ENCODE measurements at places on chromosomes 7 and 10. TPM values are rescaled to one million over a fixed set of nuclear protein-coding genes. Genes with fewer than 3 reads are reported as not detected.

Gene MUC3A
- not detected for polyA plus RNA-seq

Gene ITPRID1
- polyA plus RNA-seq, result not detected

Gene PIP
- not detected for polyA plus RNA-seq

DNA sequence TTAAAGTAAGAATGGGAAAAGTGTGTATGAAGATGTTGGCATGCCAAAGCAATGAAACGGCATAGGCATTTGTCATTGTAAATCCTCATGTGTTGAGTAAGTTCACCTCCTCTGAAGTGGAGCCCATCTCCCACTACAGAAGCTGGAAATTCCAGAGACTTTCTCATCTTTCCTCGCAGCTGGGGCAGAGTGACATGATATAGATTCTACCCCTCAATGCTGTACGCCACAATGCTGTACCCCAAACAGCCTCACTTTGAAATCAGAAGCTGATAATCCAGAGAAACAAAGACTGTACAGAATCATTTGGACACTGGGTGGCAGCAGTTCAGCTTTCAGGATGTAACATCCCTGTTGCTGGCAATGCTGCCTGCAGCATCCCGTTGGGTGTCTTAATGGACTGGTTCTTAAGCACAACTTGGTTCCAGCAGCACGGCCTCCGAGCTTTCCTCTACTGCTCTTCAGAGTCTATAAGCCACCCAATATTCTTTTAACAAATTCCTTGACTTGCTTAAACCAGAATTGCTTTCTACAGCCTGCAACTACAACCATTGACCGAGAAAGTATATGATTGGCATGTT, 18.8 kb downstream of the ZC3HAV1L start:
- H3K36me3 ChIP-seq, result no peaks in the 10 kb centered on the region
- no peaks in the 10 kb centered on the region for H3K4me1 ChIP-seq
- H3K4me3 ChIP-seq, result no peak overlapping the region
- no peak overlapping the region for H3K27ac ChIP-seq
- DNase-seq, result no peak

Gene HACD1
- polyA plus RNA-seq, result 0.78 TPM

DNA sequence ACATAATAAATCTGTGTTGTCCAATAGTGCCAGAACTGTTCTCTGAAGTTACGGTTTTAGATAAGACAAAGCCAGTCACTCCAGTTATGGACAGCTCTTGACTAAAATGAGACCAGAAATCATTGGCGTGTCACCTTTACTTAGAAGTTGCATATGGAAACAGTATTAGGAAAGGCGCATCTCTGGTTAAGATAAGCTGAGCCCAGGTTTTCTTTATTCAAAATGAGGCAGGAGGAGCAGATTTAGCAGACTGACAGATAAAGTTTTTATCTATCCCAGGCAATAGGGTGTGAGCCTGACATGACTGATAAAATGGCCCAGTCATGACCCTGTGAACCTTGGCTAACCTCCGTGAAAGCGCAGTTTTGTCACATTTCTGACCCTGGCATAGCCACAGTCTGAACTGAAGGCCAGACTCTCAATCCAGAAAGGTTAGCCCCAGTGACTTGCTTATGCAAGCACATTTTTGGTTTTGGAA, 4.2 kb downstream of the CYP26A1 start:
- peaks cover 18% of the 10 kb centered on the region for H3K4me1 ChIP-seq
- no peaks in the 10 kb centered on the region for H3K36me3 ChIP-seq
- no peak overlapping the region for H3K27ac ChIP-seq
- DNase-seq, result no peak
- no peak overlapping the region for H3K4me3 ChIP-seq

GRCh38 chr10:133245439-133246235, 8.0 kb downstream of the VENTX start:
- no peak for DNase-seq
- peaks cover 15% of the 10 kb centered on the region for H3K4me1 ChIP-seq
- no peak overlapping the region for H3K27ac ChIP-seq
- no peaks in the 10 kb centered on the region for H3K36me3 ChIP-seq
- no peak overlapping the region for H3K4me3 ChIP-seq

Gene JCAD
- polyA plus RNA-seq, result not detected

DNA sequence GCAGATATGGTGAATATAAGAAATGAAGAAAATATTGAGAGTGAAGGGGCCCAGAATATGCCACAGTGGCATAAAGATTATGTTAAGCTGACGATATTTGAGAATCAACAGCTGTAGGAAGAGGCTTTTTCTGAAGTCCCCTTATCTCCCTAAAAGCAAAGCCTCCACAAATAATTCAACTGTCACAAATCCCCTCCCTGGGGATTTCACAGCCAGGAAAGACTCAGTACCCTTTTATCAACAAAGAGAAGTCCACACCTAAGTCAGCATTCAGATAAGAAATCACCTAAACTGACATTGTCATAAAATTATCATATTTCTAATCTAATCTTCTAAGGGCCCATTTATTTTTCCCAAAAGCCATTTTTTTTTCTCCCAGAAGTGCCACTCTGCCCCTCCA, 284.9 kb upstream of the VWC2 start:
- no peak overlapping the region for H3K4me3 ChIP-seq
- DNase-seq, result no peak
- H3K36me3 ChIP-seq, result no peaks in the 10 kb centered on the region
- no peaks in the 10 kb centered on the region for H3K27me3 ChIP-seq

All from GM12878 (cell line).